T-helper 17 cell (primary cell): ENCODE measurements at places on chromosomes 2 and 18. TPM values are rescaled to one million over a fixed set of nuclear protein-coding genes. Genes with fewer than 3 reads are reported as not detected.
A peak's percentile ranks its signal among the peaks of the same experiment; 100 is the strongest.

DNA sequence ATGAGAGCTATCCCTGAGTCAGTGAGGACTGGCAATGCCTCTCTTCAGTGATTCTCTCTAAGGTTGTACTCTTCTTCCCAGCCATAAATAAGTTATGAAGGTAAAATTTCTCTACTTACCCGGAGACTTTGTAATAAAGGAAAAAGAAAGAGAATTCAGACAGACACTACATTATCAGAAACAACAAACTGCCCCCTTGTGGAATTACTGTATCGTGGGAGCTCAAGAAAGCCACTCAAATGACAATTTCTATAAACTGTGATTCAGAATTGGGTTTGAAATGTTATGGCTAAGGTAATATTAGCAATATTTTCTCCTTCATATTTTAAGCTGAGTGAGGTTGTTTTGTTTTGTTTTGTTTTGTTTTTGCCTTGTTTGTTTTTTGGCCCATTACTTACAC lies 155.8 kb upstream of the TANK start:
- DNase-seq = no peak
- peaks cover 18% of the 10 kb centered on the region for H3K27me3 ChIP-seq
- no peak overlapping the region for H3K27ac ChIP-seq
- H3K4me3 ChIP-seq = no peak overlapping the region
- H3K36me3 ChIP-seq = peaks cover 3% of the 10 kb centered on the region
- H3K4me1 ChIP-seq = no peaks in the 10 kb centered on the region

GRCh38 chr2:53051157-53051556 lies 716.4 kb upstream of the CHAC2 start:
- DNase-seq = no peak
- H3K36me3 ChIP-seq = no peaks in the 10 kb centered on the region
- H3K4me1 ChIP-seq = no peaks in the 10 kb centered on the region
- H3K4me3 ChIP-seq = no peak overlapping the region
- no peaks in the 10 kb centered on the region for H3K27me3 ChIP-seq

DNA sequence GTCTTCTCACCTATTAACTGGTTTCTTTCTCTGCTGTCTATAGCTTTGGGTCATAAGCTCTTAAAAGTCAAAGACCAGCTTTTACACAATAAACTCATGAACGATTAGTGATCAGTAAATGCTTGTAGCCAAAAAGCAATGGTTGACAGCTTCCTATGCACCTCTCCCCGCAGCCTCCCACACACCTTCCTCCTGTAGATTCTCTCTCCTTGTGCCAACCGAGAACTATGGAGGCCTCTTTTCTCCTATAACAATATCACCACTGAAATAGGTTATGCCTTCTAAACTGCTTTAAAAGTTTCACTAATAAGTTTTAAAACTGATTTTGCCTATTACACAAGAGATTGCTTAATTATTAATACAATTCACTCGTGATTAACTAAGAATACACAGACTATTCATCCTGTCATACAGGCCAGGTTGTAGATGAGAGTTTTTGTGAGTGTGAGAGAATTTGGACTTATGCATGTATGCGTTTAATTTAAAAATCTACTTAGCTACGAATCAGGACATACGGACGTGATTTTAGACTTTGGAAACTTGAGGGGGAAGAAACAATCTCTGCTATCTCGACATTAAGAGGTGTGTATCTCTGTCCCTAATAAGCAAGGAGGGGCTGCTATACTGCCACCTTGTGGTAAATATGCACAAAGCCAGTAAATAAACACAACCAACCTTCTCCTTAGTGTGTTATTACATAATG lies 229.1 kb upstream of the RBBP8 start:
- H3K4me3 ChIP-seq = no peak overlapping the region
- no peak overlapping the region for H3K27ac ChIP-seq
- H3K4me1 ChIP-seq = peaks cover 3% of the 10 kb centered on the region
- peaks cover 22% of the 10 kb centered on the region for H3K27me3 ChIP-seq

DNA sequence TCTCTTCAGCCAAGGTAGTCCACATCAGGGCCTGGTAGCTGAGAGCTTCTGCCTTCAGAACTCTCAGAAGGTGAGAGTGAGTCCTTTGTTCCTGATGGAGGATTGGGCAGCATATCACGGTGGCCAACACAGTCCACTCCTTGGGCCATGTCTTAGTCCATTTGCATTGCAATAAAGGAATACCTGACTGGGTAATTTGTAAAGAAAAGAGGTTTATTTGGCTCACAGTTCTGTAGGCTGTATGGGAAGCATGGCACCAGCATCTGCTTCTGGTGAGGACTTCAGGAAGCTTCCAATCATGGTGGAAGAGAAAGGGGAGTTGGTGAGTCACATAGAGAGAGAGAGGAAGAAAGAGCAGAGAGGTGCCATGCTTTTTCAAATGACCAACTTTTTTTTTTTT lies 98.8 kb downstream of the ADCYAP1 start:
- peaks cover 5% of the 10 kb centered on the region for H3K27me3 ChIP-seq
- H3K36me3 ChIP-seq = no peaks in the 10 kb centered on the region
- no peak for DNase-seq
- no peak overlapping the region for H3K27ac ChIP-seq
- no peaks in the 10 kb centered on the region for H3K4me1 ChIP-seq

GRCh38 chr18:4921548-4921947 lies 275.5 kb downstream of the AKAIN1 start:
- H3K4me3 ChIP-seq = no peak overlapping the region
- H3K4me1 ChIP-seq = no peaks in the 10 kb centered on the region
- H3K36me3 ChIP-seq = no peaks in the 10 kb centered on the region
- no peak overlapping the region for H3K27ac ChIP-seq
- DNase-seq = no peak

- H3K36me3 ChIP-seq = no peaks in the 10 kb centered on the region
- H3K27me3 ChIP-seq = peaks cover 13% of the 10 kb centered on the region
- no peak for DNase-seq
Measured at GRCh38 chr2:222232839-222233238, 66.0 kb downstream of the PAX3 start.

- no peaks in the 10 kb centered on the region for H3K4me1 ChIP-seq
- no peak overlapping the region for H3K27ac ChIP-seq
- no peaks in the 10 kb centered on the region for H3K27me3 ChIP-seq
- H3K36me3 ChIP-seq = no peaks in the 10 kb centered on the region
Measured at GRCh38 chr18:77181950-77182707, 49.5 kb upstream of the MBP start.

DNA sequence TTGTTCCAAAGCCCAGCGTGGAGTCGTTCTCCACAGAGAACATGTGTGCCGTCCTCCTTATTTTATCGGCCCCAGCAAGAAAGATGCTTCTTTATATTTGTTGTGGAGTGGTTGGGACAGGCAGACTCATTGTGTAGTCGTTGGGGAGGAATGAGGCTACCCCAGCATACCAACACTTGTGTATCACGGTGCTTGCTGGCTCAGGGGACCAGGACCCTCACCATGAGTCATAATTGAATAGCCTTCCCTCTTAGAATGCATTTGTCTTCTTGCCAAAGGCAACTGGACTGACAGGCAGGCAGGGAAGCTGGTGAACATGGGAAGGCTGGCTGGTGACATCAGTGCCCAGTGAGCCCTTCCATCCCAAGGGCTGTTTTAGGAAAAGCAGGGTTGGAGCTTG lies 4.7 kb downstream of the CAPN10 start:
- H3K36me3 ChIP-seq = peaks cover 6% of the 10 kb centered on the region
- no peak overlapping the region for H3K4me3 ChIP-seq
- H3K27ac ChIP-seq = peak overlapping the region; percentile 27
- H3K27me3 ChIP-seq = no peaks in the 10 kb centered on the region

DNA sequence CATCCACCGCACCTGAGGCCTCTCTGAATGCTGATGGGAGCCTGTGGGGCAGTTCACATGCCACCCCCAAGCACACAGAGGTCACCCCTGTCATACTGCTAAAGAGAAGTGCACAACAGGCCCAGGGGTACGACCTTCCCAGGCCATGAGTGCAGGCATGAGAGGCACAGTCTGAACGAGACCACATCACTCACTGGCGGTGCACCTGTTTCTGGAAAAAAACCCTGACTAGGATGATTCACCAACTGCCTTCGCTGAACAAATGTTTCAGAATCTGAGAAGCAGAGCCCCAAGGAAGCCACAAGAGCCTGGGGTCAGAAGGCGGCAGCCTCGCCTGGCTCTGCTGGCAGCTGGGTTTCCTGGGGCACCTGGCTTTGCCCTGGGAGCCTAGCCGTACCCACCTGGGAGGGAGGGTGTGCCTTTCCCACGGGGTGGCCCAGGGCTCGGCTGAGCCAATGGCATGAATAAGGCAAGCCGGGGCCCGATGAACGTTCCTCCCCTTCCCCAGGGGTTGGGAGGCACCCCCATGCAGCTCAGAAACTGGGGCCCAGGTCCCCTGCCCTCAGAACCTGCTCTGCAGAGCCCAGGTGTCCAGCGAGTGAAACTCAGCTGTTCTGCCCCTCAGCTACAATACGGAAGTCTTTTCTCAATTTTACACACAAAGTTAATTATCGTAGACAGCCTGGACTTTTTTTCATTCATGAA lies 73.8 kb downstream of the HDAC4 start:
- no peaks in the 10 kb centered on the region for H3K27me3 ChIP-seq
- peaks cover 51% of the 10 kb centered on the region for H3K4me1 ChIP-seq
- H3K36me3 ChIP-seq = peaks cover 4% of the 10 kb centered on the region
- DNase-seq = no peak
- H3K27ac ChIP-seq = peak overlapping the region; percentile 93
- H3K4me3 ChIP-seq = peak overlapping the region; percentile 72

- H3K27ac ChIP-seq = peak overlapping the region; percentile 94
- no peak overlapping the region for H3K4me3 ChIP-seq
Measured at GRCh38 chr2:54586494-54586893, 130.4 kb downstream of the SPTBN1 start.

- H3K36me3 ChIP-seq = peaks cover 4% of the 10 kb centered on the region
- peak overlapping the region; percentile 99 for H3K27ac ChIP-seq
- H3K27me3 ChIP-seq = no peaks in the 10 kb centered on the region
- H3K4me1 ChIP-seq = peaks cover 25% of the 10 kb centered on the region
- DNase-seq = no peak
- H3K4me3 ChIP-seq = peak overlapping the region; percentile 98
Measured at GRCh38 chr2:195656161-195656858, 716 bp upstream of the SLC39A10 start.

- H3K36me3 ChIP-seq = no peaks in the 10 kb centered on the region
- peaks cover 1% of the 10 kb centered on the region for H3K4me1 ChIP-seq
- no peak overlapping the region for H3K27ac ChIP-seq
- DNase-seq = no peak
- H3K27me3 ChIP-seq = no peaks in the 10 kb centered on the region
Measured at GRCh38 chr2:174108579-174108978, 139.8 kb downstream of the OLA1 start.

- H3K4me3 ChIP-seq = no peak overlapping the region
- no peaks in the 10 kb centered on the region for H3K4me1 ChIP-seq
- DNase-seq = no peak
- H3K27ac ChIP-seq = no peak overlapping the region
- H3K36me3 ChIP-seq = no peaks in the 10 kb centered on the region
- no peaks in the 10 kb centered on the region for H3K27me3 ChIP-seq
Measured at GRCh38 chr2:217356781-217357180, 496.9 kb upstream of the TNP1 start.

- no peak overlapping the region for H3K27ac ChIP-seq
- no peaks in the 10 kb centered on the region for H3K4me1 ChIP-seq
- no peaks in the 10 kb centered on the region for H3K27me3 ChIP-seq
- DNase-seq = no peak
- no peaks in the 10 kb centered on the region for H3K36me3 ChIP-seq
Measured at GRCh38 chr2:214232271-214232670, 178.6 kb upstream of the VWC2L start.

DNA sequence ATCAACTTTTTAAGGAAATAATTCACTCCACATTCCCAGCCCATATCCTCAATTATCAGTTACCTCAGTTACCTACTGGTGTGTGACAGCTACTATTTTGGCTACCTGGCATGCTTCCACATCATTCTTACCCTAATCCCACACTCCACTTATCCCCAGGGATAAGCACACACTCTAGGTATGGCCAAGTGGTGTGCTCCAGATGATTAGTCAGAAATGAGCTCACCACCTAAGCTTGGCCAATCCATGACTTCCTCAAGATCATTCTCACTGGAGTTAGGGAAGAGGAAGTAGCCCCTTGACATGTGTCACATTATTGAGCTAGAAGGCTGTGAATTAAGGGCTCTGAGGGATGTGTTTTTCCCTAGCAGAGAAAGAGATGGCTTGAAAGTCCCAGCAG lies 20.9 kb upstream of the SMAD4 start:
- no peaks in the 10 kb centered on the region for H3K27me3 ChIP-seq
- H3K4me1 ChIP-seq = peaks cover 5% of the 10 kb centered on the region
- H3K27ac ChIP-seq = no peak overlapping the region
- no peak overlapping the region for H3K4me3 ChIP-seq
- H3K36me3 ChIP-seq = no peaks in the 10 kb centered on the region

GRCh38 chr2:153487448-153487847 lies 8.9 kb upstream of the RPRM start:
- H3K27me3 ChIP-seq = peaks cover 38% of the 10 kb centered on the region
- H3K4me1 ChIP-seq = peaks cover 5% of the 10 kb centered on the region
- H3K36me3 ChIP-seq = no peaks in the 10 kb centered on the region
- no peak overlapping the region for H3K27ac ChIP-seq
- no peak overlapping the region for H3K4me3 ChIP-seq

DNA sequence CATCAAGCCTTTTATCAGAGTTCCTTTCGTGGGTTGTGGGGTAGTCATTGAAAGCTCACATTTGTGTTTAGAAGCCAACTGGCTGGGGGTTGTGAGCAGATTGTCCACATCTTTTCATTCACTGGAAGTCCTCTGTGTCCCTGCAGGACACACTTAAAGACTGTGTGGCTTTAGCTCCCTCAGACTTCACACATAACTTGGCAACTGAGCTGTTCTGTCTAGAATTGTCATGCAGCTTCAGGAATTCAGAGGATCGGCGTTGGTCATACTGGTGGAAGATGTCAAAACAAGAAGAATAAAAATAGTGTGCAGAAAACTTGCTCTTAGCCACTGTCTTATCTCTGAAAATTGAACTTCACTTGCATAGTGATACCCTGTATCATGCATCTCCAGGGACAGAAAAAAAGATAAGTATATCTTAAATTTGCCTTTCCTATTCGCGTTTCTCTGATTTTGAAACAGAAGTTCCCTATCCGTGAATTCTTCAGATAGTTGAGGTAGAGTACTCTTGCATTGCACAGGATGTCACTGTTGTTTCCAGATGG lies 49.6 kb downstream of the TRAPPC12 start:
- peaks cover 3% of the 10 kb centered on the region for H3K4me1 ChIP-seq
- peaks cover 5% of the 10 kb centered on the region for H3K36me3 ChIP-seq
- peak overlapping the region; percentile 60 for H3K27ac ChIP-seq
- no peak for DNase-seq
- no peak overlapping the region for H3K4me3 ChIP-seq
- H3K27me3 ChIP-seq = no peaks in the 10 kb centered on the region

- H3K27me3 ChIP-seq = no peaks in the 10 kb centered on the region
- no peaks in the 10 kb centered on the region for H3K4me1 ChIP-seq
- no peak overlapping the region for H3K27ac ChIP-seq
- no peaks in the 10 kb centered on the region for H3K36me3 ChIP-seq
Measured at GRCh38 chr18:33751613-33752221, 173.7 kb downstream of the ASXL3 start.

GRCh38 chr2:121052521-121052920 lies 232.5 kb downstream of the TFCP2L1 start:
- H3K27me3 ChIP-seq = peaks cover 10% of the 10 kb centered on the region
- DNase-seq = no peak
- H3K36me3 ChIP-seq = no peaks in the 10 kb centered on the region
- H3K4me3 ChIP-seq = no peak overlapping the region
- no peak overlapping the region for H3K27ac ChIP-seq

Gene CROCC2
- not detected for total RNA-seq

Gene ACTG2
- not detected for total RNA-seq

Gene ABCA12
- not detected for total RNA-seq

Gene ELOA2
- total RNA-seq = not detected

Gene CYP1B1
- total RNA-seq = 0.44 TPM

Gene COL4A4
- total RNA-seq = 0.55 TPM

Gene DYSF
- total RNA-seq = 2.8 TPM

Gene MATN3
- not detected for total RNA-seq

Gene IL36G
- total RNA-seq = not detected

Gene FABP1
- not detected for total RNA-seq

Gene C2orf78
- total RNA-seq = not detected

Gene WDR35
- 3.5 TPM for total RNA-seq
